Activated T-helper 1 cell treated with anti-CD3 and anti-CD28 coated beads, Interleukin-2, amount 50 U/mL, for 16 hours (primary cell): ENCODE measurements at places on chromosomes 2 and 18.

DNA sequence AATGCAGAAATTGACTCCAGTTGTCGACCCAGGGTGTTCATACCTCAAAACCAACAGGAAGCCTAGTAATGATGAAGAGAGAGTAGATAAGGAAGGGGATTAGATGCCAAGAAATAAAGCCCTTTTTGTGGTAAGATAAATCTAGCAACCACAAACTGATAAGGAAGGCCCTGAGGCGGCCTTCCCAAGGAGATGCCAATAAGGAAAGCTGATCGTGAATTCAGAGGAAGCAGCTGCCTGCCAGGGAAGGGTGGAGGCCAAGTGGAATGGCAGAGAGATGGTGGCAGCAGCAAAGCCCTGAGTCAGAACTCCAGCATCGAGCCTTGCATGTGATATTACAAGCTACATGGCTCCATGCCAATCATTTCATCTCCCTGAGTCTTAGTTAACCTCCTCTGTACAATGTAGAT is 126.3 kb downstream of the IRS1 start:
- DNase-seq: no peak

- no peak for DNase-seq
These were observed 53.6 kb upstream of the HNMT start for GRCh38 chr2:137910641-137911040.

DNA sequence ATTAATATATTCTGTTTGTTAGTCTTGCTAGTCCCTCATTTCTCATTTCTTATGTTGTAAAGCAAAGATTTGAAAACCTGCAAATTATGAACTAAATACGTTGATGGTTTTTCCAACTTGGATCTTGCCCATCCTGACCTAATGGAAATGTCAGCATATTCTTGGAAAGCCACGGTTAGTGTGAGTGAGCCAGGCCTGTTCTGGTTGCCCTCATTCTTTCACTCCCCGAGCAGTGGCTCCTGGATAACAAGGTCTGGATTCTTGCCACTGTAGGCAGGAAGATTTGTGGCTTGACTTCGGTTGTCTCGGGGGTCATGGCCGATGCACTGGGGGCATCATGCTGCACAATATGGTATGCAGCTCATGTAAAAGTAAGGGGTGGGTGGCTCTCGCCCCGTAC is 359.1 kb downstream of the MEIS1 start:
- DNase-seq: no peak

- DNase-seq: no peak
These were observed 495.5 kb upstream of the MYT1L start for GRCh38 chr2:2826621-2827020.

GRCh38 chr2:83742117-83742782 is 716.8 kb downstream of the SUCLG1 start:
- no peak for DNase-seq

GRCh38 chr2:219406861-219407230 is 11.3 kb upstream of the DES start:
- DNase-seq: no peak

DNA sequence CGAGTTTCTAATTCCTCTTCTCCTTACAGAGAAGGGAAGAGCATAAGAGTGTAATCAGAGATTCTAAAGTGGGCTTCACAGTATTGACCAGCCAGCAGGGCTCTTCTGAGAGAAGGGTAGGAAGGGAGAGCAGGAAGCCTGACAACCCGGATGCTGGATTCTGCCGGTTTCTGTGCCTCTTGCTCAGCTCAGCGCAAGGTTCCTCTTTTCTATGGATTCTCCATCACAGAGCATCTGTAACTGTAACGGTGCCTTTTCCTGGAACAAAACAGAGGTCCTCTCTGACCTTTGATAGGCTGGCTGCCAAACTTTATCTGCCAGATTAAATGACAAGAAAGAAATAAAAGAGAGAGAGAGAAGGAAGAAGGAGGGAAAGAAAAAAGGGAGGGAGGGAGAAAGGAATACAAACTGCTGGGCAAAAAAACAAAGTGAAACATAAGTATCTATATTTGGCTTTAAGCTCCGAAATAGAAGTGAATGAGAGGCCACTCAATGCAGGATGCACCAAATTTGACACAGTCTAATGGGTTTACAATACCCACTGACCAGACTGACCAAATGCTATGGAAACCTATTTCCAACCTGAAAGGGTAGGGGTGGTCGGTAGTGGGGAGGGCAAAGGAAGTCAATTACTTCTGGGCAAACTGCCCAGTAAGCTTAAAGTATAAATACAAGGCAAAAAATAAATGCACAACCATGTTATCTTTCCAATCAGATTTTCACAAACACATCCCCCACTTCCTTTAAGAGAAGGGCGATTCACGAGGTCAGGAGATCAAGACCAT is 59.2 kb downstream of the PIEZO2 start:
- no peak for DNase-seq

DNA sequence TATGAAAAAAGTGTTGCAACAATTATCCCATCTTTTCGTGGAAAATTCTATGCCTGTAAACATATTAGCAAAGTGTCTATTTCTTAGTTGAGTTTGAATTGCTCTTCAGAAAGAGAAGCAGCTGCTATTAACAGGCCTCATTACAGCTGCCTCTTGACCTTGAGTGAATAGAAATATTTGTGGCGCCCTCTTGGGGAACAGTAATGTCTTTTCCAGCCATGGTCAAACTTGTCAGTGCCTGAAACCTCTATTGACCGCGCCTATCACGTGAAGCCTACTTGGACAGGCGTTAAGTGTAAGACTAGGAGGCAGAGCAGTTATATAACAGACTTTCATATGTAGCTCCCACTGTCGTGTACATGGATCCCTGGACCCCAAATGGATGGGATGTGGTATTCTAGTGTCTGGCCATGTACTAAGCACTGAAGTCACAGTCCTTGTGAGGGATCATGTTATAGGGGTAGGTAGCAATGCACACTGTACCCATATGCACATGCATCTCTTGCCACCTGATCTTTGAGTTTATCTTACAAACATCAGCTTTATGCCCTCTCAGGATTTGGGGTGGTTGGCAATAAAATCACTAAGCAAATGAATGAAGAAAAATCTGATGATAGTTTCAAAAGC is 245.0 kb downstream of the PTGR3 start:
- no peak for DNase-seq

DNA sequence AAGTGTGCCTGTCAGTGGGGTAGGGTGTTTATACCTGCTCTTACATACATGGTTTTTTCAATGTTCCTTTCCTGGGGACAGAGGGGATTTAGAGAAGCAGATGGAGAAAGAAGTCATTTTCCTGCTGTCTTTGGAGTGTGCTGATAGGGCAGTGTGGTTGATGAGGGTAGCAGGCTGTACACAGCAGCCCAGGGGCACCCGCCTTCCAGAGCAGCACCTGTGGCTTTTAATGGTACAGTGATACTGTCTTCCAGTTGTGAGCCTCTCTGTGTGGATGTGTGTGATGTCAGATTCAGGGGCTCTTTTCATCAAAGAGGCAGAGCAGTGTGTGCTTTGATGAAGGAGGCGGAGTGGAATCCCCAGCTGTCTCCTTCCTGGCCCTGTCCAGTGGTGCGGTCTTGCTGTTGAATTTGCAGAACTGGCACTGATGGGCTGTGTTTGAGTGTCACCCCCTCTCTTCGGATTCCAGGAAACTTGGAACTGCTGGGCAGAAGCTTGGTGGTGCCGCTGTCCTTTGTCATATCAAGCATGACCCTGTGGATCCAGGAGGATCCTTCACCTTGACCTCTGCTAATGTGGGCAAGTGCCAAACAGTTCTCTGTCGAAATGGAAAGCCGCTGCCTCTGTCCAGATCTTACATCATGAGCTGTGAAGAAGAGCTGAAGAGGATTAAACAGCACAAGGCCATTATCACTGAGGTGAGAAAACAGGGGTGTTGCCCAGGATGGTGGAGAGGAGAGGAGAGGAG is 259.8 kb downstream of the PHLPP1 start:
- DNase-seq: no peak

- DNase-seq: no peak
These were observed 709.6 kb downstream of the SOCS6 start for GRCh38 chr18:70998490-70998889.

DNA sequence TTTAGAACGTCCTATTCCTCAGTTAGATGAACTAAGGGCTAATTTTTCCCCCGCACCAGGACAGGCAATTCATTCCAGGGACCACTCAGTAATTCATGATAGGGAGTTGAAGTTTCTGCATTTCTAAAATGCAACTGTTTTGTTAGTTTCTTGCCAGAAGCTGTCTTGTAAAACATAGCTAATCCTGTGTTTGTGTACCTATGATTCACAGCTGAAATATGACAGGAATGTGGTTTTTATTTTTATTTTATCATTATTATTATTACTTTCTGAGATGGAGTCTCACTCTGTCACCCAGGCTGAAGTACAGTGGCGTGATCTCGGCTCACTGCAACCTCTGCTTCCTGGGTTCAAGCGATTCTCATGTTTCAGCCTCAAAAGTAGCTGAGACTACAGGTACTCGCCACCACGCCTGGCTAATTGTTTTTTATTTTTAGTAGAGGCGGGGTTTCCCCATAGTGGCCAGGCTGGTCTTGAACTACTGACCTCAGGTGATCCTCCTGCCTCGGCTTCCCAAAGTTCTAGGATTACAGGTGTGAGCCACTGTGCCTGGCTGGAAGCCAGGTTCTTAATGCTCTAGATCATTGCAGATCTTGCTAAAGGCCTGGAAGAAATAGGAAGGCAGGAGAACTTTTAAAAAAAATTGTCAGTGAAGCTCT is 154.8 kb upstream of the FHL2 start:
- DNase-seq: no peak

GRCh38 chr2:182852090-182852489 is 14.3 kb downstream of the FRZB start:
- DNase-seq: no peak
